ENCODE measurements at places on chromosomes 3 and 15.

DNA sequence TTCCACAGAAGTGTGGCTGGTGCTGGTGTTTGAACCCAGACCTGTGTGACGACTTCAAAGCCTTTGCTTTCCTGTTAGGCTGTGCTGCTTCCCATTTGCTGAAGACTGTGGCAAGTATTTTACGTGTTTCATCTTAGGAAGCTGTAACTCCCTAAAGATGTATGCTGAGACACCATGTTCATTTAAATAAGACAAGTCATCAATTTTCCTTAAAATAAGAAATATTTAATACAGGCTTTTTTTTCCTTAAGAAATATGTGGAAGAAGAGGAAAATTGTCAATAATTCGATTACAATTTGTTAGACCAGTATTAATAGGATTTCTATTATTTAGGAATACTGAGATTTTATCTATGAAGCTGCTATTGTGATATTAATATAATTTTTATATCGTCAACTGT, 58.4 kb downstream of the LMLN start:
- no peak for DNase-seq

- DNase-seq: no peak
Measured at GRCh38 chr15:77739591-77740378, 107.1 kb upstream of the LINGO1 start.

- DNase-seq: no peak
Measured at GRCh38 chr3:154926721-154927120, 153.4 kb upstream of the MME start.

DNA sequence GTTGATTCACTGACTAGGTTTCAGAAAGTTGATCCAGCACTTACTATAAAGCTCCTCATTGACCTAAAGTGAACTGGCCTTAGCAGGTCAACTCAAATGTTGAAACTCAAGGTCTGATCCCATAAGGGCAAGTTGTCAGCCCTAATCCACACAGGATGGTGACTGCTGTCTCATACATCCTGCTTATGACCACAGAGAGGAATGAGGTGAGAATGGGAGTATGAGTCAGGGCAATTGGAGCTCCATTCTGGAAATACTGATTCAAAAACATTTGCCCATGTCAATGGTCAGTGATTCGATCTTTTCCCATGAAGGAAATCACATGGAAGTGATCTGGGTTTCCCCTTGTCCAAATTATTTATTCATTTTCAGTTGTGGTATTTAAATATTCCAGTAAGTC, 78.7 kb downstream of the ZNF385D start:
- DNase-seq: no peak

DNA sequence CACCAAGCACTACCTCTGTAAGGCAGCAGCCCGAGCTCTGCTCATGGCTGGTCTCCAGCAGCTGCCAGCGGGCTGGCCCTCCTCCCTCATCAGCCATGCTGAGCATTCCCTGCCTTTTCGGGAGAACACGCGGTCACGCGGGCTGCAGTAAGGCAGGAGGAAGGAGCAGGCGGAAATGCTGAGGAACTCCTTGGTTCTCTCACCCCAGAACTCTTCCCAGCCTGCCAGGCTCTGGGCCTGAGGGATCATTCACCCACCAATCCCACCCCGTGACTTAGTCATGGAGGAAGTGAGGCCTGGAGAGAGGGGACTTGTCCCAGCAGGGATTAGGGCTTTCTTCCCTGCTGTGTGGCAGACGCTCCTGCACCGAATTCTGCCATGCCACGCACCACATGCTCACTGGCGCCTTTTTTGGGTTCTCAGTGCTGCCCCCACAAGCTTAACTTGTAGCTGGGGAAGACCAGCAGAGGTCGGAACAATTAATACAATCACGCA, 42.9 kb upstream of the RPL32 start:
- DNase-seq: no peak

GRCh38 chr3:46252980-46253379, 10.7 kb downstream of the CCR3 start:
- DNase-seq: no peak

DNA sequence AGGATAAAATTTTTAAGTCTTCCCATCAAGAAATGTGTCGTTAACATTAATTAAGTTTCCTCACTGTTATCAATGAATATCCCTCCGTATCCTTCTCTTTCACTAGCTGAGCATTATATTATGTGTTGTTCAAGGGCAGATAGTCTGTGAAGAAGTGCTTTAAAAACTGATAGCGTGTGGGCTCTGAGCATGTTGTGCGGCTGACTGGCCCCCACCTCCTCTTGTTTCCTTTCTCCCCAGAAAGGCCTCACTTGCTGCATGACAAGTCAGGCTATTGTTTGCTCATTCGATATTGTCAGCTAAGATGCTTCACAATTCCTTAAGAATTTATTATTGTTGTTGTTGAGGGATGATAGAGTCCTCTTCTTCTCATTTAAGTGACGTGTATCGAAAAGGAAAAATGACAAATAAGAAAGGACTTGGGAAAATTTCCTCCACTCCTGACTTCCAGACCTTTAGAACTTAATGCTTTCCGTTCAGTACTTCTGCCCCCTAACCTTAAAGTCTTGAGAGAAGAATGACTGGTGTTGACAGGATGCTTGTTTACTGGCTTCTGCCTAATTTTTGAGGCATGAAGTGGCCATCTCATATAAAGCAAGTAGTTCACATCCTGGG, 298.3 kb downstream of the LPP start:
- DNase-seq: no peak
